ENCODE measurements at places on chromosomes 3 and 15. TPM values are rescaled to one million over a fixed set of nuclear protein-coding genes. Genes with fewer than 3 reads are reported as not detected.

- H3K27ac ChIP-seq, result no peak overlapping the region
- peak; percentile 41 for DNase-seq
- H3K36me3 ChIP-seq, result no peaks in the 10 kb centered on the region
- peaks cover 19% of the 10 kb centered on the region for H3K4me1 ChIP-seq
- H3K4me3 ChIP-seq, result peak overlapping the region; percentile 69
Observed at GRCh38 chr15:89399238-89400115, 64.9 kb upstream of the POLG start.

- no peak overlapping the region for H3K27ac ChIP-seq
- no peak for DNase-seq
- peaks cover 17% of the 10 kb centered on the region for H3K27me3 ChIP-seq
- H3K4me1 ChIP-seq, result peaks cover 2% of the 10 kb centered on the region
Observed at GRCh38 chr15:78415284-78415683, 22.7 kb upstream of the IREB2 start.

OSTN gene
- not detected for total RNA-seq

SPESP1 gene
- total RNA-seq, result 1.1 TPM

GRCh38 chr15:74243431-74243830 lies 7.3 kb downstream of the CCDC33 start:
- H3K4me3 ChIP-seq, result no peak overlapping the region
- peaks cover 5% of the 10 kb centered on the region for H3K4me1 ChIP-seq
- H3K27me3 ChIP-seq, result peaks cover 34% of the 10 kb centered on the region
- H3K36me3 ChIP-seq, result no peaks in the 10 kb centered on the region

DNA sequence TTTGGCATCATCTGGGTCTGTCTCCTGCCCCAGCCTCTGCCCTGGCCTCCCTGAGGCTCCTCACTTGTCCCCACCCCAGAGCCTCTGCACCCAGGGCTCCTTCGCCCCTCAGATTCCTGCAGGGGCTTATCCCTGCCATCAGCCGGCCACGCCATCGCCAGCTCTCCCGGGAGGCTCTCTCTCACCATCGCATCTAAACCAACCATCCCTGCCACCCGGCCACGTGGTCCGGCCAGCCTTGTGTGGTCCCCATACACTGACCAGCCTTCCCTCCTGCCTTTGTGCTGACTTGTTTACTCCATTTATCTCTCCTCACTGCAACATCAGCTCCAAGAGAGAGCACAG lies 134.3 kb upstream of the IQSEC1 start:
- no peak for DNase-seq
- no peak overlapping the region for H3K27ac ChIP-seq
- no peaks in the 10 kb centered on the region for H3K36me3 ChIP-seq
- H3K27me3 ChIP-seq, result peaks cover 47% of the 10 kb centered on the region
- H3K4me3 ChIP-seq, result no peak overlapping the region

- H3K4me1 ChIP-seq, result peaks cover 4% of the 10 kb centered on the region
- H3K27ac ChIP-seq, result no peak within 1 kb of the TSS
- H3K27me3 ChIP-seq, result no peaks in the 10 kb centered on the region
Observed at GRCh38 chr3:52444860-52445793, at the start of gene SEMA3G. Gene SEMA3G (minus strand): TSS chr3:52445103. CDS start chr3:52445027, 76 bp downstream.

All from activated CD4-positive, alpha-beta memory T cell treated with anti-CD3 and anti-CD28 coated beads, Interleukin-2, amount 10 ng/mL, durations not matched to agents 7 days and 5 days (primary cell).